Gastrocnemius medialis (tissue), 4 donors: ENCODE measurements at places on chromosomes 11 and 22. TPM values are rescaled to one million over a fixed set of nuclear protein-coding genes. Genes with fewer than 3 reads are reported as not detected.

The NPAS4 gene
- not detected for total RNA-seq

The GLB1L3 gene
- total RNA-seq, result not detected

The LYVE1 gene
- total RNA-seq, result 16.7 TPM

The SAA4 gene
- total RNA-seq, result 2.5 TPM

The OR10A2 gene
- total RNA-seq, result not detected

The PAMR1 gene
- total RNA-seq, result 1.5 TPM

The POU2AF2 gene
- total RNA-seq, result 0.86 TPM

GRCh38 chr22:39284142-39284980 is 35.1 kb downstream of the RPL3 start:
- peak overlapping the region; percentile 91 for H3K27ac ChIP-seq
- H3K4me1 ChIP-seq, result peaks cover 17% of the 10 kb centered on the region
- no peak for DNase-seq
- H3K27me3 ChIP-seq, result no peaks in the 10 kb centered on the region

DNA sequence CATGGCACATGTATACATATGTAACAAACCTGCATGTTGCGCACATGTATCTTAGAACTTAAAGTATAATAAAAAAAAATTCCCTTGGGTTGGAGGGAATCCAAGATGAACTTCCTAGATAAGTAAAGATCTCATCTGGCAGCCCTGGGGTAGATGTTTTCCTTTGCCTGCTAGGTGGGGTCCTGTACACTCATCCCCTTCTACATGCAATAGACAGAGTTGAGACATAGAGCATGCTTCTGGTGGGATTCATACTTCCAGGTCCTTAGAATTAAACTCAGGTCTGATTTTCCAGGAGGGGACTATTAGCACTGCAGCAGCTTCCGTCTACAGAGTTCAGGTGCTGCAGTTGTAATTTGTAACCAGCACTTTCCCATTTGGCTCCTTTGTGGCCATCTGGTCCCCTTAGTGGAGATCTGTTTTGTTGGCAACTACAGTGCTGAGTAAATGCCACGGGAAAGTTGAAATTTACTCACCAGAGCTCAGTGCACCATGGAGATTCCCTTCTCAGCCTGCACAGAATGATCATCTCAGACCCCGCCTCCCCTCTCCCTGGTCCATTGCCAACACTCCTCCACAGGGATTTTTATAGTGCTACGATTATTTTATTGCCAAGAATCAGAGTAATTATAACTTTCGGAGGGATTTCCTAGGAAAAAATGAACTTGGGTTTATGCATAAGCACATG is 220.1 kb upstream of the E2F8 start:
- no peak overlapping the region for H3K27ac ChIP-seq
- H3K27me3 ChIP-seq, result no peaks in the 10 kb centered on the region
- no peak for DNase-seq
- H3K4me1 ChIP-seq, result no peaks in the 10 kb centered on the region

DNA sequence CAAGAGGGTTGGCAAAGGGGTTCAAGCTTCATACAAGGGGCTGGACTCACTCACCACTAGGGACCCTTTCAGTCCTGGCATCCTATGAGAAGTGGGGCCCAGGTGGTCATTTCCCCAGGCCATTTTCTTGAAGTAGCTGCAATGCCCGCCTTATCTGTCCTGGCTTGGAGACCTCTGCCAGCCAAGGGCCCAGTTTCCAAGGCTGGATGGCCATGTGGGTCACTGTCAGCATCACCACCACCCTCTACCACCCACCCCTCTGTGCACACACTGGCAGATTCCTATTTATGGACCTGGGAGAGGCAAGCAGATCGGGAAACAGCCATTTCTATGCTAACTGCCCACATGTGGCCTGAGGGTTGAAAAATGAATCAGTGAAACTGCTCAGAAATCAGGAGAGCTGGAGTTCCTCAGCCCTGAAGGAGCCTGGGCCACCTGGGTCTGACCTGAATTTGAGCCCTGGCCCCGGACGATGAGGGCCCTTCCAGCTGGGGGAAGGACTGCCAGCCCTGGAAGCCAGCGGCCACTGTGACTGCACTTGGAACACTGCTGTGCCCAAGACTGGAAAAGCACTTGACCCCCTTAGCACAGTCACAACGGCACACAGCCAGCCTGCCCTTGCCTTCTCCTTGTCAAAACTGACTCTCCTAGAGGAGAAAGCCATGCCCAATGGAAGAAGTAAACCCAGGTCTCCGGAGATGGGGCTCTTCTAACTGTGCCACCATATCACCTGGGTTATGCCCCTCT is 442.2 kb downstream of the BUD13 start:
- no peaks in the 10 kb centered on the region for H3K4me1 ChIP-seq
- DNase-seq, result no peak
- no peak overlapping the region for H3K4me3 ChIP-seq
- no peak overlapping the region for H3K27ac ChIP-seq
- H3K36me3 ChIP-seq, result no peaks in the 10 kb centered on the region

DNA sequence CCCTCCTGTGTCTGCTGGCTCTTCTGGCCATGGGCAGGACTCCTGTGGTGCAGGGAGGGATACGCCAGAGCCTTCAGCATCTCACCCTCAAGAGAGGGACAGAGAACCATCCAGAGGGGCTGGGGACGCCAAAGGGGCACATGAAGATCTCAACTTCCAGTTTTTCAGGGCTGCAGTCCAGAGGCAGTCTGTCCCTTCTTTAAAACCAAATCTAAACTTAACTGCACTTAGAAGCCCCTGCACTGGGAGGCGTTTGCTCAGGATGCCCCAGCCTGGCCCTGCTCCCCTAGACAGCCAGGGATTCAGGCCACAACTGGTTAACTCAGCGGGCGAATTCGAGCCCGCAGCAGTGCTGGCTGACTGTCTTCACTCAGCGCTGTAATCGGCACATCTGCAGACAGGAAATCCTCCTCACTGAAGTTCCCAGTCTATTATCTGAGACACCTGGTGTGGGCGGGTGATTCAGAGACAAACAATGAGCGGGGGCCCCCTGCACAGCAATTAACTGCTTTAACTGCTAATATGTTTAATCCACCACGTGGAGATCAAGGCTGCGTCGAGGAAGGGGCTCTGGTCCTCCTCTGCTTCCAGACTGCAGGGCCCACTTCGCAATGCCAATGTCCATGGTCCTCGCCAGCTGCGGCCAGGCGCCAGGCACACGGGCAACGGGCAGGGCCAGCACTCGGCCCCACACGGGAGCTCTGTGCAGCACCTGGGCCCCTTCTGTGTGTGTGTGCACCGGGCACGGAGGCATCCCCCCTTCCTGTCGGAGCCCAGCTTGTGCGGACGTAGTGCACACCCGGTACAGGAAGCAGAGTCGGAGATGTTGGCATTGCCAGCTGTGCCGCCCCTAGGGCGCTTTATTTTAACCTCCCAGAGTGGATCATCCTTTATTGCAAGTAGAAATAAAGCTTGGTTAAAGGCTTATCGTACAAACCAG is 36.9 kb upstream of the GNB1L start:
- no peaks in the 10 kb centered on the region for H3K4me1 ChIP-seq
- H3K4me3 ChIP-seq, result no peak overlapping the region
- H3K27ac ChIP-seq, result no peak overlapping the region
- no peaks in the 10 kb centered on the region for H3K36me3 ChIP-seq

DNA sequence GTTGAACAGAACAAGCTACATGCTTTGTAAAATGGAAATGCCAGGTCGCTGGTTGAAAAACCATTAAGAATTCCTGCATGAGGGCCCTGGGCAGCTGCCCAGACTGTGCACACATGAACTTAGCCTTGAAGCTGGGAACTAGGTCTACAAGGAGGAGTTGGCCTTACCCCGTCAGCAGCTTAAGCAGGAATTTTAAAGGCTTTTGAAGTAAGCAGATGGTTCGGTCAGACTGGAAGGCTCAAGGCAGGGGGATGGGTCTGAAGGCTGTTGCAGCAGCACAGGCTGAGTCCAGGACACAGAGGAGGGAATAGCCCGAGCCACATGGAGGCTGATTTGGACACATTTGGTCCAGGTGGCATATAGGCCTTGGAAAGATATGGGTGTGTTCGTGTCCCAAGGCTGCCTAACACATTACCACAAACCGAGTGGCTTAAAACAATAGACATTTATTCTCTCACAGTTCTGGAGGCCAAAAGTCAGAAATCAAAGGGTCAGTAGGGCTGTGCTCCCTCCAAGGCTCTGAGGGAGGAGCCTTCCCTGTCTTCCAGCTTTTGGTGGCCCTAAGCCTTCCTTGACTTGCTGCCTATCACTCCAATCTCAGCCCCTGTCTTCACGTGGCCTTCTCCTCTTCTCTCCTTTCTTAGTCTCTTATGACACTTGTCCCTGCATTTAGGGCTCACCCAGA is 11.6 kb downstream of the LIF start:
- no peak overlapping the region for H3K4me3 ChIP-seq
- H3K36me3 ChIP-seq, result no peaks in the 10 kb centered on the region
- no peaks in the 10 kb centered on the region for H3K4me1 ChIP-seq
- H3K27me3 ChIP-seq, result peaks cover 12% of the 10 kb centered on the region
- no peak overlapping the region for H3K27ac ChIP-seq

DNA sequence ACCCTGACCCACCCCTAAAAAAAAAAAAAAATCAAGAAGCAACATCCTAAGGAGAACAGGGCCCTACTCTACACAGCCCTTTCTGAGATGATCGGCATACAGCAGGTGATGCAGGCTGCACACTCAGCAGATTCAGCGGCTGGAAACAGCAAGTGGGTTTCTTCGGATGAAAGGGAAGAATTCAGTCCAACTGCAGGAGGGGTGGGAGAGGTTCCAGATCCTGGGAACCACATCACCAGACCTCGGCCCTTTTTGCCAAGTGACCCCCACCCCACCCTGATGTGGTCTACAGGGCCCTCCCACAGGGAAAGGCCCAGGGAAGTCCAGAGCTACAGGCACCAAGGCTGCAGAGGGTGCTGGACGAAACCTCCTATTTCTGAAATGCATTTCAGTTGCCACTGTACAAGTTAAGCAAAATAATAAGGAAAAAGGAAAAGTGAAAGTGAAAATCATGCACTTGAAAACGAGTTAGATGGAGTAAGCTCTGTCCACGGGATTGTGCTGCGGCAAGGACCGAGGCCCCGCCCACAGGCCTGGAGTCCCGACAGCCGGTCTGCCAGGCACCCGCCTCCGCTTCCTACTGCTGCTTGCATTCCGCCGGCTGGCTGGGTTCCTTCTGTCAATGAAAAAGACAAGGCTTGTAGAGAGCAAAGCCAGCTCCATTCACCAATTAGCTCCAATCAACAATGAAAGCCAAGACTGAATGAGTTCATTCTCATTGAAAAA is 16.0 kb upstream of the PHLDA2 start:
- no peaks in the 10 kb centered on the region for H3K36me3 ChIP-seq
- H3K4me1 ChIP-seq, result peaks cover 18% of the 10 kb centered on the region
- H3K27ac ChIP-seq, result peak overlapping the region; percentile 57
- H3K4me3 ChIP-seq, result no peak overlapping the region
- no peaks in the 10 kb centered on the region for H3K27me3 ChIP-seq
- peak; percentile 59 for DNase-seq

DNA sequence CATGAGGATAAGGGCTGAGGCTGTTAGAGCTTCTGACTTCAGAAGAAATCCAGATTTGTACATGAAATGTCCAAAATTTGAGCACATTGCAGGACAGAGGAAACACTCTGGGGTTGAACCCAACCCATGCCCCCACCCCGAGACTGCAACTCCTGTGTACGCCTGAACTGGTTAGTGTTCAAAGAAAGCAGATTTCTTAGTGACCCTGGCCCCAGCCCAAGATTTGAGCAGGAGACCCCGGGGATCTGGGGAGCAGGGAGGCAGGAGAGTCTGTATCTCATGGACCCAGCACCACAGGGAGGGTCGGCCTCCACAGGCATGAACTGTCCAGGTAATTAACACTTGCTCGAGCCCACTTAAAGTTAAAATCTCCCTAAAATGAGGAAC is 69.3 kb upstream of the WNT7B start:
- no peaks in the 10 kb centered on the region for H3K27me3 ChIP-seq
- peak overlapping the region; percentile 99 for H3K27ac ChIP-seq
- H3K4me1 ChIP-seq, result peaks cover 67% of the 10 kb centered on the region
- no peak for DNase-seq
- peak overlapping the region; percentile 71 for H3K4me3 ChIP-seq

DNA sequence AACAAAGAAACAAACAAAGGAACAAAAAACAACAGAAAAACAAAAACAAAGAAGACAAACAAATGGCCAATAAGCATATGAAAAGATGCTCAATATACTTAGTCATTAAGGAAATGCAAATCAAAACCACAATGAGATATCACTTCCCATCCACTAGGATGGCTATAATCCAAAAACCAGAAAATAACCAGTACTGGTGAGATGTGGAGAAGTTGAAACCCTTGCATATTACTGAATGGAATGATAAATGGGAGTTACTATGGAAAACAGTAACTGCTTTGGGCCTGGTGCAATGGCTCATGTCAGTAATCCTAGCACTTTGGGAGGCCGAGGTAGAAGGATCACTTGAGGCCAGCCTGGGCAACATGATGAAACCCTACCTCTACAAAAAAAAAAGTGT is 44.9 kb upstream of the RBFOX2 start:
- no peak for DNase-seq
- H3K36me3 ChIP-seq, result no peaks in the 10 kb centered on the region
- no peaks in the 10 kb centered on the region for H3K27me3 ChIP-seq
- no peak overlapping the region for H3K27ac ChIP-seq
- H3K4me1 ChIP-seq, result no peaks in the 10 kb centered on the region

DNA sequence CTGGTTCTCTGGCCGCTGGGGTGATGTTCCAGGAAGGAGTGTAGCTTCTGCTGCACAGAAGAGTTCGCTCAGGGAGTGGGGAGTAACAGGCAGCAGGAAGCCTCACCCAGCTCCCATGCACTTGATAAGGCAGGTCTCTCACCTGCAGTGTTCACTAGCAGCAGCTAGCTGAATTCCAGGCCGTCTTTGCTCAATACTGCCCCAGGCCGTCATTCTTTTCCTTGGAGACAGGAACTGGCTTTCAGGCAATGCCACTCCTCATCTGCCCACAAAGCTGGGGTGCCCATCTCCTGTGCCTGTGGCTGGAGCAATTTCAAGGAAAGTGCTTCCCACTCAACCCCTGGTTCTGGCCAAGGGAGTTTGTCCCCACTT is 66.1 kb downstream of the ARHGAP42 start:
- H3K4me3 ChIP-seq, result no peak overlapping the region
- no peak overlapping the region for H3K27ac ChIP-seq
- no peaks in the 10 kb centered on the region for H3K36me3 ChIP-seq
- H3K27me3 ChIP-seq, result no peaks in the 10 kb centered on the region

DNA sequence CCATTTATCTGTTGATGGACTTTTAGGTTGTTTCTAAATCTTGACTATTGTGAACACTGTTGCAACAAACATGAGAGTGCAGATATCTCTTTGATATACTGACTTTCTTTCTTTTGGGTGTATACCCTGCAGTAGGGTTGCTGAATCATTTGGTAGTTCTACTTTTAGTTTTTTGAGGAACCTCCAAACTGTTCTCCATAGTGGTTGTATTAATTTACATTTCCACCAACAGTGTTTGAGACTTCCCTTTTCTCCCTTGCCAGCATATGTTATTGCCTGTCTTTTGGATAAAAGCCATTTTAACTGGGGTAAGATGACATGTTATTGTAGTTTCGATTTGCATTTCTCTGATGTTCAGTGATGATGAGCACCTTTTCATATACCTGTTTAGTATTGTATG is 330.0 kb downstream of the DDX10 start:
- H3K27me3 ChIP-seq, result no peaks in the 10 kb centered on the region
- no peaks in the 10 kb centered on the region for H3K36me3 ChIP-seq
- DNase-seq, result no peak
- no peak overlapping the region for H3K4me3 ChIP-seq
- H3K27ac ChIP-seq, result no peak overlapping the region
- H3K4me1 ChIP-seq, result no peaks in the 10 kb centered on the region

GRCh38 chr11:46121724-46122477 is 647 bp upstream of the PHF21A start:
- peak; percentile 75 for DNase-seq
- H3K4me1 ChIP-seq, result peaks cover 29% of the 10 kb centered on the region
- H3K4me3 ChIP-seq, result peak overlapping the region; percentile 79
- H3K27me3 ChIP-seq, result no peaks in the 10 kb centered on the region
- no peaks in the 10 kb centered on the region for H3K36me3 ChIP-seq
